Stimulated activated CD8-positive, alpha-beta memory T cell treated with anti-CD3 and anti-CD28 coated beads, Interleukin-2, amount 100 ng/mL, for 1 hour (primary cell): ENCODE measurements at places on chromosomes 4 and X.

GRCh38 chrX:12672367-12673106 lies 118.7 kb upstream of the PRPS2 start:
- no peak for DNase-seq

- DNase-seq = no peak
These were observed 53.5 kb downstream of the SMAD1 start for GRCh38 chr4:145535202-145535601.

- no peak for DNase-seq
These were observed 440.9 kb downstream of the MID1IP1 start for GRCh38 chrX:39242187-39242586.

DNA sequence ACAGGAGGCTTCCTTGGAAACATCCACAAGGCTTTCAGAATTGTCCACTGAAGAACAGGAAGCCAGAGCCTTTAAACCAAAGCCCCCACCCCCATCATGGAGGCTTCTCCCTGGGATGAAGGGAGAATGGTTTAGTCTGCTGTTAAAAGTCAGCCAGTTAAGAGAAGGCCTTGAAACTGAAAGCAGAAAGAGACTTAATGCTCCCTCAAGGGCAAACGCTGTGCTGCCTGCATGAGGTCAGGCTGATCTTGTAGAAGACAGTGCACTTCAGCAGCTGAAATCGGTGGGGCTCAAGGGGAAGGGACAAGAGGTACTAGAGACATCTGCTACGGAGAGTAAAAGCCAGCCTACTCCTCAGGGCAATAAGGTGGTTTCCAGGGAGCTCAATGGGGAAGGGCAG lies 69.0 kb downstream of the HPRT1 start:
- no peak for DNase-seq

DNA sequence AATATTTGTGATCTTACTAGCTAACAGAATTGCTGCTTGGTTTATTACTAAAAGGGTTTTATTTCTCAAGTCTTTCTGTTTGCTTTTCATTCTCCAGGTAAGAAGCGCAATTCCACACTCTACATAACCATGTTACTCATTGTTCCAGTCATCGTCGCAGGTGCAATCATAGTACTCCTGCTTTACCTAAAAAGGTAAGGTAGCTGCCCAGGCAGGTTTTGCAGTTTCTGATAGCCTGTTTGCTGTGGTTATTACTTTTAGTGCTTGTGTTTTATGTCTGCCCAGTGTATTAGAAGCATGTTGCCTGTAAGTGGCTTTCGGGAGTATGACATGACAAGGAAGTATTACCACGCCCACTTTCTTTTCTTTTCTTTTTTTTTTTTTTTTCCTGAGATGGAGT lies 46.4 kb downstream of the IL13RA1 start:
- DNase-seq = no peak

- no peak for DNase-seq
These were observed 16.2 kb upstream of the ZCCHC12 start for GRCh38 chrX:118807151-118808017.

DNA sequence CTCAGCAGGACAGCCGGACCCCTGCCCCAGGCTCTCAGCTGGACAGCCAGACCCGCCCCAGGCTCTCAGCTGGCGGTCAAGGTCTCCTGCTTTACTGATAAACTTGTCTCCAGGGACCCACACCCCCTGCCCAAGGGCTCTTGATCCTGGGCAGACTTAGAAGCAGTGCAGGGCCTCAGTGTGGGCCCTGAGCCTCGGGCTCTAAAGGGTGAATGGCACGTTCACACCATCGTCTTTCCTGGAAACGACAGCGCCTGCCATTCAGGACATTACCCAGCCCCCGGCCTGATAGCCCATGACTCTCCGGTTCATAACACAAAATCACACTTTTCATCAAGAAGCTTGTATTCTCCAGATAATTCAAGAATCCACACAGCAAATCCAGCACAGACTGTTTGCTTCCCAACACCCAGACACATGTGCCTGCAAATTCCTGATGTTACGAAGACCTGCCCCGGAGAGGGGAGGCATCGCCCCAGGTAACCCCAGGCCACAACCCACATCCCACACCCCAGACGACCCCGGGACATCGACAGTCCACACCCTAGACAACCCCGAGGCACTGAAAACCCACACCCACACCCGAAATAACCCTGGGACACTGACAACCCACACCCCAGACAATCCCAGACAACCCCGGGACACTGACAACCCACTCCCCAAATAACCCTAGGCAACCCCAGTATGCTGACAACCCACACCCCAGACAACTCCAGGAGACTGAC lies 136.8 kb downstream of the FAM53A start:
- DNase-seq = no peak

GRCh38 chr4:60223208-60223923 lies 976.8 kb upstream of the ADGRL3 start:
- DNase-seq = no peak

GRCh38 chrX:133681421-133681820 lies 266.1 kb upstream of the GPC4 start:
- DNase-seq = no peak

GRCh38 chr4:109359040-109359646 lies 56.7 kb upstream of the COL25A1 start:
- DNase-seq = no peak

GRCh38 chr4:78691971-78692821 lies 84.0 kb upstream of the BMP2K start:
- no peak for DNase-seq

DNA sequence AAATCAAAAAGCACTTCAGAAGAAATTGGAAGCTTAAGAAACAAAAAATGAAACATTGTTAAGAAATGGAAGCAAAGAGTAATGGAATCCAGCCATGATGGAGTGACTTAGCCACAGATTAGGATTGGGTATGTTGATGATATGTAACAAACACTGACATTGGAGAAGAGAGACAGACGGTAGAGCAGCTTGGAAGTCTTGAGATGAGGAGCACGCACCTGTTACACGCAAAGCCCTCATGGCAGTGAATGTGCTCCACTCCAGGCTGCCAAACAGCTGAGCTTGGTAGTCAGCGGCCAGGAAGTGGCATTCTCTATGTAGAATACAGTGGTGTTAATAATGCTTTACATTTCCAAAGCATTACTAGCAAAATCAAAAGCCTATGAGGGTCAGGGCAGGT lies 56.9 kb upstream of the GPRIN3 start:
- no peak for DNase-seq

GRCh38 chr4:184722798-184723197 lies 11.1 kb downstream of the CENPU start:
- DNase-seq = no peak

DNA sequence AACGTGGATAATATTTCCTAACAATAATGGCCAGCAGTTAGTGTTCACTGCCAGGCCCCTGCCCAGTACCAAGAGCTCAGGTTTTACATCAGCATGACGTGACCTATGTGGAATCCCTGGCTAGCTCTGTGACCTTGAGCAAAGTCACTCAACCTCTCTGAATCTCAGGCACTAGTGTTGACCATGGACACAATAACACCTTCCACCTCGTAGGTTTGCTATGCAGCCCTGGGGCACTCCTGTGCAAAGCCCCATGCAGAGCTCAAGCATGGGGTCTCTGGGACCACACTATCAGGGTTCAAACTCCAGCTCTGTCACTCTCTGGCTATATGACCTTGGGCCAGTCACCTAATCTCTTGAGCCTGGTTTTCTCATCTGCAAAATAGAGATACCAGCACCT lies 38.7 kb upstream of the MSX1 start:
- no peak for DNase-seq

DNA sequence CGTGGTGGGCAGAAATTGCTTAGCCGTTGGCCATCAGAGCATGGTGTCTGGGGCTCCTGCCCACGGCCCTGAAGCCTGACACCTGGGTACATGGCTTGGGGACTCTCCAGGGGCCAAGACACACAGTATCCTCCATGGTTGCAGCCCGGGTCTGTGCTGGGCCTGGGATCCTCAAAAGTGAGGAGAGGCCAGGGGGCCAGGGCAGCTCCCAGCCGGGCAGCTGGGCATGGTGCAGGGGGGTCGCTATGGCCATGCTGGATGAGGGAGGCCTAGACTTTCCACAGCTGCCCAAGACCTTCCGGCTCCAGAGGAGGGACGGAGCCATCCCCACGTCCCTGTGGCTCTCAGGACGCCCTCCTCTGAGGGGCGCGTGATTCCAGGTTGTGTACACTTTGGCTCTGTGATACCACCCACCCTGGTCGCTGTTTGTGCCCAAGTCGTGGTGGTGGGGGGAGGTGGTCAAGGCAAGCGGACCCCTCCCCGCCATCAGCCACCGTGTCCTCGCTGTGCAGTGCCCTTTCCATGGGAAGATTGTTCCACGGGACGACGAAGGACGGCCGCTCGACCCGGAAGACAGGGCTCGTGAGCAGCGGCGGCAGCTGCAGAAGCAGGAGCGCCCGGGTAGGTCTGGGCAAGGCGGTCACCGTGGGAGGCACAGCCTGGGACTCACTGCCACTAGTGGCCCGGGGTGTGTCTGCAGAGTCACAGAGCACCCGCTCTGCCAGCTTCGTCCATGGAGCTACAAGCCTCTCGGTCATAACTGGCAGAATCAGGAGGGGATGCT lies 25.7 kb downstream of the NKX1-1 start:
- DNase-seq = no peak

- no peak for DNase-seq
These were observed 10.4 kb downstream of the AFP start for GRCh38 chr4:73446336-73446938.

- no peak for DNase-seq
These were observed 131.2 kb upstream of the STX18 start for GRCh38 chr4:4673070-4673469.

- DNase-seq = no peak
These were observed 7.0 kb upstream of the TET2 start for GRCh38 chr4:105139646-105140045.

DNA sequence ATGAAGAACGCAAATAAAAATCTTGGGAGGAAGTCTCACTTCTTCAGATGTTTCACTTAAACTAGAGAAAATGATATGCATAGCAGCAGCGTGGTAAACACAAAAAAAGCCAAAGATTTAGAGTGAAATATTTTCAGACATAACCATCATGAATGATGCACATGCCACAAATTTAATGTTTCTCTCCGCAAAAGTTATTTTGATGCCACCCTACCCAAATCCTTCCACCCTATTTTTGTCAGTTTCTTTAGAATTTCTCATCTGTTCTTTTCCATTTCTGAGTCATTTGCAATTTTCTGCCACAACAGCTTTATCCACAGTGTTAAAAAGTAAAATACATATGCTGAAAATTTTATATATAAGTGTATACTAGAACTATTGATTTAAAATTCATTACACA lies 1663.7 kb upstream of the ADGRL3 start:
- no peak for DNase-seq

GRCh38 chr4:83170952-83171399 lies 56.4 kb upstream of the PLAC8 start:
- no peak for DNase-seq

DNA sequence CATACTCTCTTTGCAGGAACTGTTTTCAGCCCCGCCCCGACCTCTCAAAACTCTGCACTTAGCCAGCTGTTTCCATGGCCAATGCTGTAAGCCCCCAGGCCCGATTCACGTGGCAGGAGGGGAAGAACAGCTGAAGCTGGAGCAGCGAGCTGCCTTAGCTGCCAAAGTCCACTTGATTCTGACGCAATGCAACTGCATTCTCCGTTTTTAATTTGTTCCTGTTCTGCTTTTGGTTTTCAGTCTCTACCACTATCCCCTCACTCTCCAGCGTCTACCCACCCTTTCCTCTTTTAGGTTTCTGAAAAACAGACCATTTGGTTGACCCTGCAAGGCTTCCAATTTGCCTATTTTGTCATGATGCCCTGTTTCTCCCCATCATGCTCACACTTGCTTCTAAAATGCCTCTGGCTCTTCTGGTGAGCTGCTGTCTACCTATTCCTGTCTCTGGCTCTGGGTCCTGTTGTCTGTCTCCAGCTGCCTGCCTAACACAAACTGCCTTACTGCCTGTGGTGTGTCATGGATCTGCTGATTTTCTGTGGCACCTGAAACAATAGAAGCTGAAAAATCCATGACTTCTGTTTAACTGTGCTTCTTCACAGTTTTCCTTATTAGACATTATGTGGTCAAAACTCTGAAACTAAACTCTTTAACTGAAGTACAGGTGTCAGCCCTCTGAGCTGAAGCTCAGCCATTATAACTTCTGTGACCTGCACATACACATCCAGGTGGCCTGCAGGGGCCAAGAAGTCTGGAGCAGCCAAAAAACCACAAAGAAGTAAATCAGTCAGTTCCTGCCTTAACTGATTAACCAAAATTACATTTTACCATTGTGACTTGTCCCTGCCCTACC lies 160.5 kb upstream of the AGTR2 start:
- no peak for DNase-seq

DNA sequence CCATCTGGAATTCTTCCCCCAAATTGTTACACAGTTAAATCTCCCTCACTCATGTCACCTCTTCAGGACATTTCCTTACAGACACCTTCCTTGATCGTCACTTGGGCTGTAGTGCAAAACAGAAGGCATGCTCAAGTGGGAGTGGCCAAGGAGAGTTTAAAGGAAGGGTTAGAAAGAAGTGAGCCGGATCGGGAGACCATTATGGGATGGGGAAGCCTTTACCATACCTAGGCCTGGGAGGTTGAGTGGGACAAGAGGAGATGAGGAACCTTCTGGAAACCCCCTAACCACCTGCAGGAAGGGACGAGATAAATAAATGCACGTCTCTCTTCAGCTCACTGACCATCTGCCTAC lies 102.7 kb downstream of the UCHL1 start:
- no peak for DNase-seq
